Progenitor cell of endocrine pancreas (in vitro differentiated cells): ENCODE measurements at places on chromosomes 7 and 10. TPM values are rescaled to one million over a fixed set of nuclear protein-coding genes. Genes with fewer than 3 reads are reported as not detected.

PAPOLB gene
- total RNA-seq, result 0.07 and 0.10 TPM in 2 replicates

TRIL gene
- 8.0 and 9.3 TPM in 2 replicates for total RNA-seq

PDGFA gene
- 81.2 and 86.2 TPM in 2 replicates for total RNA-seq

HOXA9 gene
- not detected in 2 replicates for total RNA-seq

PNLIP gene
- not detected in 2 replicates for total RNA-seq

LRRC4 gene
- 15.9 and 19.4 TPM in 2 replicates for total RNA-seq

SLC26A5 gene
- total RNA-seq, result 0.17 TPM in 1 of 2 replicates, not detected in the other
